ENCODE measurements at places on chromosomes 6 and 20.

DNA sequence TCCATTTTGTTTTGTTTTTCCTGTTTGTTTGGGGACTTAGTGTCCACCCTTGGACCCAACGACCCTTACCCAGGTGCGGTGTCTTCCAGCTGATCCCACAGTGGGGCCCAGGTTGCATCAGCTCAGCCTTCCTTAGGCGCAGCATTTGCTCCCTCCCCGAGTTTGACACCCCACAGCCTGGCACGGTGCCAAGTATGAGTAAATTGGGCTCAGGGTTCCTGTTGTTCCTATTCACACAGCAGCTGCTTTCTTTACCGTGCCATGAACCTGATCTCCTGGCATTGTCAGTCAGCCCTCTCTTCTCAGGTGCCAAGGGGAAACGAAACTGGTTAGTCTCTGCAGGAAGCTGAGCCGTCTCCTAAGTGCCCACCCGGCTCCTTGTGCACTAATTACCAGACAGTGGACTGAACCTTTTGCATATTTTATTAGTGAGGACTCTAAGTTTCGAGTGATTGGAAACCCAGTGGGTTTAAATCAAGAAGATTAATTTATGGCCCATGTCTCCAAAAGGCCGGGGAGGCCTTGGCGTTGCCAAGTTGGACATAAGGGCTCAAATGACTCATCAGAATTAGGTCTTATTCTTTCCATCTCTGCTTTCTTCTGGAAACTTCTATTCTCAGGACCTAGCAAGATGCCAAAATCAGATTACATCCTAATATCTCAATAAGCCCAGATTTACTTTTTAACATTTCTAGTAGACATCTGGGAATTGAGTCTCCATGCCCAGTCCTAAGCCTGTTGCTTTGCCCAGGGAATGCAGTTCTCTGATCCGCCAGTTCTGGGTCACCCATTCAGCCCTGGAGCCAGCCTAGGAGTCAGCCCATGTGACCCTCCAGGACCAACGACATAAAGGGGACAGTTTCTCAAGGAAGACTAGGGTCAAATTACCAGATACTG is 68.8 kb downstream of the TSHZ2 start:
- peak; percentile 10 for DNase-seq

- no peak for DNase-seq
Observed at GRCh38 chr20:49594931-49595315, 27.0 kb upstream of the PTGIS start.

- DNase-seq = no peak
Observed at GRCh38 chr6:37489697-37490336, 9.9 kb downstream of the CCDC167 start.

- DNase-seq = peak; percentile 4
Observed at GRCh38 chr6:159977255-159977903, 8.5 kb downstream of the IGF2R start.

DNA sequence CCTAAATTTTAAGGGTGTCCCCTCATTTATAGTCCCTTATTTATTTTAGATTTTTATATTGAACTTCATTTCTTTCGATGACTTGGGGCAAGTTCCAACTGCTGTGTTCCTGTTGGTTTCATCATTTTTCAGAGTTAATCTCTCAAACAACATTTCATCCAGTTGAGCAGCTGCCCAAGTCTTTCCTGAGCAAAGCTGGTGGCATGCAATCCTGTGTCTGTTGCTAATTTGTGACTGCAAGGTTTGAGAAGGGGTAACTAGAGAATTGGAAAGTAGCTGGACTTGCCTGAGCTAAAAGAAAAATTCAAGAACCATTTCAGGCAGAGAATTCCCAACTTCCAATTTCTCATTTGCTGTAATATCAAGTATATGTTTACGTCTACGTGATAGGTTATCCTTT is 881.5 kb upstream of the SLC35B3 start:
- no peak for DNase-seq

- peak; percentile 23 for DNase-seq
Observed at GRCh38 chr20:45993197-45993951, 15.3 kb upstream of the MMP9 start.

DNA sequence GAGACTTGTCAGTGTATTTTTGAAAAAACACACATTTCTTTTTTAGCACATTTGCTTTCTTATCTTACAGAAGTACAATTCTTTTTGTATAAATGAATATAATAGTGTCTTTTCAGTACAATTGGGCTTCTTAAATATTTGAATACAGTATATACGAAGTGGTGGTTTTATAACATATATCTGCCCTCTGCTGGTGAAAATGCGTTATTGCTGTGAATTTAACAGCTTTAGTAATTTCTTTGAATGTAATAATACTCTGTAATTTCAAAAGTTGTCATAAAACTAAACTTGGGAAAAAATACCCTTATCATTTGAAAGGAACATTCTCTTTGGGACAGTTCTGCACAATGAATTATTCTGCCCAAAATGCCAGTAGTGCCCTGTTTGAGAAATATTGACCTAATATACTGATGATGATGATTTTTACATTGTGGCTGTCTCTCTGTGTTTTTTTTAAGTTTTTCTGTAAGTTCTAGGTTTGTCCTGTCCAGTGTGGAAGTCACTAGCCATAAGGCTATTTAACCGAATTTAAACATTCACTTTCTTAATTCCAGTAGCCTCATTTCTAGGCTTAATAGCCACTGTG is 19.0 kb downstream of the SMAP1 start:
- DNase-seq = peak; percentile 27

- no peak for DNase-seq
Observed at GRCh38 chr20:16486532-16486931, 86.7 kb downstream of the KIF16B start.

GRCh38 chr20:64273109-64273508 is 17.6 kb downstream of the PCMTD2 start:
- DNase-seq = no peak

DNA sequence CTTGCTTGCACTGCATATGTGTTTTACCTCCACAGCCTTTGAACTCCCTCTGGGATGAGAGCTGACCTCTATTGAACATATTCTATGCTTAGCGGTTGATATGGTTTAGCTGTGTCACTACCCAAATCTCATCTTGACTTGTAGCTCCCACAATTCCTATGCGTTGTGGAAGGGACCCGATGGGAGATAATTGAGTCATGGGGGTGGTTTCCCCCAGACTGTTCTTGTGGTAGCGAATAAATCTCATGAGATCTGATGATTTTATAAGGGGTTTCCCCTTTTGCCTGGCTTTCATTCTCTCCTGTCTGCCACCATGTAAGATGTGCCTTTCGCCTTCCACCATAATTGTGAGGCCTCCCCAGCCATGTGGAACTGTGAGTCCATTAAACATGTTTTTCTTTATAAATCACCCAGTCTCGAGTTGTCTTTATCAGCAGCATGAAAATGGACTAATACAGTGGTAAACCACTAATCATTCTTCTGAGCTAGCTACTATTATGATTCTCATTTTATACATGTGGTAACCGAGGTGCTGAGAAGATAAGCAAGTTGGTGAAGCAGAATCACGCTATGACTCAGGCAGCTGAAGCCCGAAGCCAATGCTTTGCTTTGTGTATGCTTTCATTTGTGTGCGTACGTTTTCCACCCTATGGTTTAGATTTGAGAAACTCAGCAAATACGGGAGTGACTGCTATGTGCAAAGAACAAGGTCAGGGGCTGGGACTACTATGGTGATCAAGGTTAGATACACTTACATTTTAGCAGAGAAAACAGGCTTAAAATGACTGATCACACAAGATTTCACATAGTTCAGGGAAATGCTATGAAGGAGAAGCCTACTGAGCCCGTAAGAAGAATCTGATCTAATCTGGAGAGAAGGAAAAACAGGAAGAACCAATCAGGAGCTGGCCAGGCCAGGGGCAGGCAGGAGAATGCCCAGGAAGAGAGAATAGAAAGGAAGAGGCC is 363.5 kb downstream of the ESR1 start:
- DNase-seq = peak; percentile 69

DNA sequence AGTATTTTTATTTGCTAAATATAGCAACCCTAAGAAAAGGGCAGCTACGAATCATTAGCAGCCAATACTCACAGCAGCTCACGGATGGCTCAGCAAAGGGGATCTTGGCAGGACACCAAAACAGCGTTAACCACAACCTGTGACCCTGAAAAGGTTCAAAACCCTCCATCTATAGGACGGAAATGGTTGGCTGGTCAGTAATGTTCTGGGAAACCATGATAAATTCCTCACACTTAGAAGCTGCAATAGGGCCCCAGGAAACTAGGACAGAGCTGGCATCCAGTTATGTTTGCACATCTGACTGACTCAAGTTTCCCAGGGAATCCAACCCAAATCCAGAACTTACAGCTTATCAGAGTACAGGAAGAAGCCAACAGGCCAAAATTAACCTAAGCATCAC is 30.9 kb upstream of the PTPRT start:
- DNase-seq = peak; percentile 58

DNA sequence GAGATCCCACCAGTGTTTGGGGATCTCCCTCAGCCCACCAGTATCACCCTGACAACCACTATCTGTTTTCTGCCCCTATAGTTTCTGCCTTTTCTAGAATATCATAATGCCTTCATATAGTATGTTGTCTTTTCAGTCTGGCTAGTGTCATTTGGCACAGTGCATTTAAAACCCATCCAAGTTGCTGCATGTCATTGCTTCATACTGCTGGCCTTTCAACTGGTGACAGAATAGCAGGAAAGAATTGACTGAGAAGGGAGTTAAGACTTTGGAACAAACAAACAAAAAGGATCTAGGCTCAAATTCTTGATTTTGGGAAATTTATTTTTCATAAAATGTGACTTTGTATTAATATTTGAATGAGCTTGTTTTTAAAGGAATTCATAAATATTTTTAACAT is 4.5 kb downstream of the LMBRD1 start:
- no peak for DNase-seq

- no peak for DNase-seq
Observed at GRCh38 chr6:56038764-56039163, 163.4 kb upstream of the BMP5 start.

DNA sequence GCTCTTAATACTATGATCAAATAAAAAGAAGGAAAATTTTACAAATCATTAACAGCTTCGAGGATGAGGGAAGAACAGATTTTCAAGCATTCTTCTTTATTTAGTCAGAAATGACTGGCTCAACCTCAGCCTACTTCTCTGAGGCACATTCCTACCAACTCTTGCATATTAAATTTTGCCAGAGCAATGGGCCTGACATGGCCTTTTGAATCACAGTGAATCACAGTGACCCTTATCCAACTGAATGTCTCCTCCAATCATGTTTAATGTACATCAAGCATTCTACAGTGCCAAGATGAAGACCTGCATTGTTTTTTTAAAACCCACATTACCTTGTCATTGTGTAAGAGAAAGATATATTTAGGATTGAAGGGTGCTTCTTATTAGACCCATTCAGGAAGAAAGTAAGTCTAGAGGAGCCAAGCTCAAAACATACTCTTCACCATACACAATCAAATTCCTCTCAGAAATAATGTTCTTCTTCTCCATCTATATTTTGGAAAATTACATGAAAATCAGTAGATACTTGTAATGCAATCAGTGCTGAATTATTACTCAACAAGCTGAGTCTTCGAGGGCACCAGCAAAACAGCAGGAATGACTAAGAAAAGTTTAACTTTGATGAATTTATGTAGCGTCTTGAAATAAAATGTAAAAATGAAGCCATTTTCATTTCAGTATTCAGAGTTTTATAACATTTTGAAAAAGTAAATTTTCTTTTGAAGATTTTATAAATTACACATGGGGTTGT is 44.1 kb upstream of the MOXD1 start:
- peak; percentile 97 for DNase-seq

GRCh38 chr20:50190251-50191064 is at the start of gene CEBPB:
TSS of gene CEBPB (plus strand) at chr20:50190830. CDS start at chr20:50191034, 204 bp downstream.
- DNase-seq = peak; percentile 78

DNA sequence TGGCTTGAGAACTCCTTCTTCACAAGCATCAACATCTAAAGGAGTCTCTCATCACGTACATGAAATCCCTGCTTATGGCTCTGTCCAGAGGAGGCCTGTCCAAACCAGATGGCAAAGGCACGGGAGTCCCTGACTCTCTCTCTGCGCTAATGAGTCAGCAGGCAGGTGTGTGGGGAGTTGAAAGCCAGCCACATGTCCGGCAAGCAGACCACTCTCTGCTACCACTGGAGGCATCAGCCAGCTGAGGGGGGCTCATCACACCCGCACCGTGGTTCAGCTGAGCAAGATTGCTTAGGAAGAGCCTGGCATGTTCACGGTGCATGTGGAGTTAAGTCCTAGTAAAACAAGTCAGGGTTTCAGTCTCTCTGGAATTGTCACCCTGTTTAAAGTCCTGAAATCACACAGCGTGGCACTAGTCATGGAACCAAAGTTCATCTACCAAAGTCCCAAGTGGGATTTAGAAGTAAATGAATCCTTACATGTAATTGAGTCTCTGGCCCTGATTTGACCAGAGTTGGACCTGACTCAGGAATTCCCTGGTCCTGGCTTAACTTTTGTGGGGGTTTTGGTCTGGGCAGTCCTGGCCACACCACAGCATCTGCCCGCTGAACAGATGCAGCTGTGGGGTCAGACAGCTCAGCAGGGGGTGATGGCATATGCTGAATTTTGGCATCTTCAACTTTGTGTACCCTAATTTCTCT is 155.2 kb upstream of the RIN2 start:
- DNase-seq = no peak

GRCh38 chr6:147737115-147737514 is 228.6 kb downstream of the SAMD5 start:
- DNase-seq = no peak

DNA sequence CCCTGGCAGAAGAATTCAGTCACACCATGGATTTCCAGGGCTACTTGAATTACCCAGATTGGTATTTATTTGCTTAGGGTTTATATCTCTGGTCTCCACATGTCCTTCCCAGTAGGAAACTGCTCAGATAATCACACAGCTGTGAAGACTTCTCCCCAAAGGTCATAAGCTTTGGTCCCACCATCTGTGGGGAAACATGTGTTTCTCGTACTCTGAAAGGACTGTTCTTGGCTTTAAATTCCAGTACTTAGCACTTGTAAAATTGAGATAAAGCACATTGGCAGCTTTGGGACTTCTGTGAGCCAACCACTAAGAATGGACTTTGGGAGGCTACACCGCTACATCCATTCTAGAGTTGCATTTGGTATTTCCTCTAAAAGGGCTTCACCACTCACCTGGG is 205.3 kb upstream of the FOXA2 start:
- no peak for DNase-seq

DNA sequence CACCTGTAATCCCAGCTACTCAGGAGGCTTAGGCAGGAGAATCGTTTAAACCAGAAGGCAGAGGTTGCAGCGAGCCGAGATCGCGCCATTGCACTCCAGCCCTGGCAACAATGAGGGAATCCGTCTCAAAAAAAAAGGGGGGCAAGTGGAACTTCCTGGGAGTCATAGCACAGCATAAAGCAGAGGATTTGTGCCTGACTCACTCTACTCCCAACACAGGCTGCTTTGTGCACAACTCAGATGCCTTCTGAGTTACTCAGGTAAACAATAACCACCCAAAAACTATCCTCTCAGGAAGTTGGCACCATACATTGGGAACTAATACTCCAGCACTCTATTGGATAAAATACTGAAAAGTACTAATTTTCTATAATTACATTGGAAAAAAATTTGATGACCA is 2.5 kb upstream of the TMEM244 start:
- peak; percentile 47 for DNase-seq

DNA sequence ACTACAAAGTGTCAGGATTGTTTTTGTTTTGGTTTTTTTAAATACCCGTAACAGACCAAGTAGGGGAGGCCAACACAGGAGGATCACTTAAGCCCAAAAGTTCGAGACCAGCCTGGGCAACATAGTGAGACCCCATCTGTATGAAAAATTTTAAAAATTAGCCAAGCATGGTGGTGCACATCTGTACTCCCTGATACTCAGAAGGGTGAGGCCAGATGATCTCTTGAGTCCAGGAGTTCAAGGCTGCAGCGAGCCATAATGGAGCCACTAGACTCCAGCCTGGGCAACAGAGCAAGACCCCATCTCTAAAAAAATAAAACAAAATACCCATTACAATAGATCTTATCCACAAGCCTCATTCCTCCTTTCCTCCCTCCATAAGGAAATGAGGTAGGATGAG is 28.7 kb upstream of the TM9SF4 start:
- no peak for DNase-seq

Data from kidney glomerular epithelial cell (primary cell).